RKO (cell line): ENCODE measurements at places on chromosomes 2 and 18.

GRCh38 chr2:26043109-26043508 is 9.2 kb downstream of the RAB10 start:
- no peak for DNase-seq

GRCh38 chr2:170155022-170155722 is 22.8 kb upstream of the MYO3B start:
- peak; percentile 27 for DNase-seq

- no peak for DNase-seq
Observed at GRCh38 chr2:238345297-238345968, 25.1 kb downstream of the TRAF3IP1 start.

DNA sequence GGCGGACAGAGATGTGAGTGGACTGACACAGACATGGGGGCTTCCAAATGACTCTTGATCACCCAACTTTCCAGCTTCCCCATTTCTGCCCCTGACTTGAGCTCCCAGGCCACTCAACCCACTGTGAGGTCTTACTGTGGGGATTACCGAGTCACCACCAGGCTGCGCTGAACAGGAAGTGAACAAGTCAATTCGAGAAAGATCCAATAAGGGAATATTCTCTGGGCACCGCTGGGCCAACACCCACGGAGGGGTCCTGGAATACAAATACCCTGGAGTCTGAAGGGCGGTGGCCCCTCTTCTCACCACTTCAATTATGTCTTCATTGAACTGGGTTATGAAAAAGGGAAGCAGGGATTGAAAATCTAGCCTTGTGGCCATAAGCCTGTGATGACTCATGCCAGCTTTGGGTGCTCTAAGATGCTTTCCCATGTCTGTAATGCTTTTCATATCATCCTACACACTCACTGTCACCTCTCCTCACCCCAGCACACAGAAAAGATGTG is 37.7 kb downstream of the BCL11A start:
- DNase-seq, result peak; percentile 5

- no peak for DNase-seq
Observed at GRCh38 chr2:36538335-36538734, 59.6 kb downstream of the FEZ2 start.

- DNase-seq, result peak; percentile 56
Observed at GRCh38 chr18:32383050-32383819, 87.4 kb downstream of the GAREM1 start.

- DNase-seq, result no peak
Observed at GRCh38 chr2:74576211-74576862, 21.8 kb downstream of the DOK1 start.

- DNase-seq, result no peak
Observed at GRCh38 chr2:14722904-14723570, 90.5 kb downstream of the LRATD1 start.

- no peak for DNase-seq
Observed at GRCh38 chr18:52531836-52532235, 191.8 kb downstream of the DCC start.

DNA sequence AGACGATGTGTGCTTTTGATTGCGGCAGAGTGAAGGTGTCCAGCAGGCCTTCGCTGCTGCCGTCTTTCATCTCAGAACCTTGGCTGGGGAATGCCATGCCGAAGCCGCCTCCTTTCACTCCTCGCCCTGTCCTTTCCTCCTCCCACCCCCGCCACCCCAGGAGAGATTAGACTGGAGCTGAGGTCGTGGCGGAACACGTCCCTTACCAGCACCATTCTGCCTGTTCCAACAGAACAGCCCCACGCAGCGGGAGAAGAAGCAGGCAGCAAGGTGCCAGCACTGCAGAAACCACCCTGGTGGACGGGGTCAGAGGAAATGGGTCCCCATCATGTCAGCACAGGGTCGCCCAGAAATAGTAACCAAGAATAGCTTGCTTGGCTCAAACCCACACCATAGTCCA is 24.8 kb upstream of the RBM44 start:
- no peak for DNase-seq
